ENCODE measurements at places on chromosomes 6 and 20.

DNA sequence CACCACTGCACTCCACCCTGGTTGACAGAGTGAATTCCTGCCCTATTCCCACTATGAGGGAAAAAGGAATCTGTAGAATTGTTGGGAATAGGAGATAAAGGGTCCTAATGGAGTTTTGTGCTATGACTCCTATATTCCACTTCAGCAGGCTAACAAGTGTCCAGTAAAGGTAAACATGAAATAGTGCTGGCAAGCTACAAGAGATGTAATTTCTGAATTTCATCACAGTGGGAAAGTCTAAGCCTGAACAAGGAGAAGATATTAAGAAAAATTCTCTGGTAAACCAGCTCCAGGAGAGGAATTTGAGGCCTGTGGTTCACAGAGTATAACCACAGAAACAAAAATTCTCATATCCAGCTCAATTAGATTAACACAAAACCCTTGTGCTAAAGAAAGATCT is 10.3 kb upstream of the C6orf58 start:
- no peak for DNase-seq

- no peak for DNase-seq
These were observed 47.4 kb downstream of the TGM2 start for GRCh38 chr20:38117635-38118034.

GRCh38 chr6:132715204-132715603 is 1.3 kb upstream of the VNN1 start:
- DNase-seq, result no peak

GRCh38 chr6:81999270-81999669 is 246.8 kb upstream of the TENT5A start:
- DNase-seq, result no peak
